Testis (tissue), 5 donors: ENCODE measurements at places on chromosomes 3 and 15.
A peak's percentile ranks its signal among the peaks of the same experiment; 100 is the strongest.

GRCh38 chr3:161069511-161070251 is 35.5 kb downstream of the B3GALNT1 start:
- no peaks in the 10 kb centered on the region for H3K36me3 ChIP-seq
- no peak overlapping the region for H3K27ac ChIP-seq

DNA sequence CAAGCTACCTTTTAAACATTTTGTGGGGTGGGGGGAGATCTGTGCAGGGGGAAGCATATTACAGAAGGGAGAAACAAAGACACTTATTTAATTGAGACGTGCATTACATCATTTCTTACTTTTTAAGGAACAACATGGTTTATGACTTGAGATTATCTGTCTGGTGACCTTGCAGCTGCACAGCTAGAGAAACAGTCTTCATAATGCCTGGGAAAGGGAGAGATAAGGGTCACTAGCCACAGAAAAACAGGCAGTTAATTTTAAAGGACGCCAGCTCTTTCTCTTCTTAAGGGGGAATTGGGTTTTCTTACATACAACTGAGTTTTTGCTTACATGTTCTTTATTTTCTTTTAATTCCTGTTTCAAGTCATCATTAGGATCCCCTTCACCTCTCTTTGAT is 147.9 kb downstream of the SST start:
- H3K27me3 ChIP-seq, result no peaks in the 10 kb centered on the region
- peaks cover 9% of the 10 kb centered on the region for H3K4me1 ChIP-seq
- H3K4me3 ChIP-seq, result no peak overlapping the region
- no peaks in the 10 kb centered on the region for H3K36me3 ChIP-seq

- H3K4me1 ChIP-seq, result peaks cover 21% of the 10 kb centered on the region
- H3K4me3 ChIP-seq, result no peak overlapping the region
- no peaks in the 10 kb centered on the region for H3K36me3 ChIP-seq
- H3K27ac ChIP-seq, result no peak overlapping the region
Measured at GRCh38 chr15:25805031-25805430, 58.1 kb downstream of the ATP10A start.

DNA sequence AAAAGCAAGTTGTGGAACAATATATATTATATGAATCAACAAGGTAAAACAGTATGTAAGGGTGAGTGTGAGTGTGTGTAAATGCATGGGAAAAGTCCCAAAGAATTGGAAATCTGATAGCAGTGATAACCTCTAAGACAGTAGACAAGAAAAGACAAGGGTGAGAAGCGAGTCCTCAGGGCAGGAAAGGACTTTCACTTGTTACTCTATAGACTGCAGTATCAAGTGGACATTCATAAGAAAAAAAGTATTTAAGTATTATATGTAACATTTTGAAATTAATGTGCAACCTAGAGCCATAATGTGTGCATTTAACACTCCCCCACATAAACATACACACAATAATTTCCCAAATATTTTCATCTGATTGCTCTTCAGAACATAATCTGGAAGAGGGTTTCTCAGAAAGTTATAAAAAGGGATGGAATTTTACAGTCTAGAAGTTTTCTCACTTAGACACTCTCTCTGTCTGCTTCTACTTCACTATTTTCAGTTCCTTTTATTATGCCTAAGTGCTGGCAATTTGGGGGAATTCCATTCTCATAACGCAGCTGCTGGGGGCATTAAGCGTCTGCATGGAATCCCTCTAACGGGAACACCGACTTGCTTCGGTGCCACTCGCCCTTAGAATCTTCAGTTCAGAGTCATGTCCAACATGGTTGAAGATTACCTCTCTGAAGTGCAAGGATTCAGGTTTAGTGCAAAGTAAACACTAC is 50.0 kb upstream of the CDIN1 start:
- H3K27ac ChIP-seq, result no peak overlapping the region
- H3K4me1 ChIP-seq, result no peaks in the 10 kb centered on the region
- DNase-seq, result no peak
- H3K27me3 ChIP-seq, result no peaks in the 10 kb centered on the region
- no peak overlapping the region for H3K4me3 ChIP-seq

DNA sequence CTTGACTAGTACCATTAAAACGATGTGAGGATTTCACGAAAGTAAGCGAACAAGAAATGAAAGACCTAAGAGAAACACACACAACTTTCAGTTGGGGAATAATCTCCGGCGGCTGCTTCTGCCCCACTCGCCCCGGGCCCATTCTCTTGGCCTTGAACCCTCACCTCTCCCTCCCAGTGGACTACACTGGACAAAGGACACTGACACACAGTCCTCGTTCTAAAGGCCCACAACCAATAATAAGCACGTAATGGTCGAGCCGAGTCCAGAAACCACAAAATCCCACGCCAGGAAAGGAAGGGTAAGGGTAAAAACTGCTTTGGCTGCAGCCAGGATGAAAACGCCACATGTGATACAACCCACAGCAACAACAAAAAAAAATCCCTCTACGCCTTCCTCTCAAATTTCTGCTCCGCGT is 469 bp downstream of the ZNF770 start:
- H3K27ac ChIP-seq, result peak overlapping the region; percentile 96
- no peaks in the 10 kb centered on the region for H3K27me3 ChIP-seq
- no peaks in the 10 kb centered on the region for H3K36me3 ChIP-seq
- DNase-seq, result peak; percentile 34
- H3K4me3 ChIP-seq, result peak overlapping the region; percentile 93

DNA sequence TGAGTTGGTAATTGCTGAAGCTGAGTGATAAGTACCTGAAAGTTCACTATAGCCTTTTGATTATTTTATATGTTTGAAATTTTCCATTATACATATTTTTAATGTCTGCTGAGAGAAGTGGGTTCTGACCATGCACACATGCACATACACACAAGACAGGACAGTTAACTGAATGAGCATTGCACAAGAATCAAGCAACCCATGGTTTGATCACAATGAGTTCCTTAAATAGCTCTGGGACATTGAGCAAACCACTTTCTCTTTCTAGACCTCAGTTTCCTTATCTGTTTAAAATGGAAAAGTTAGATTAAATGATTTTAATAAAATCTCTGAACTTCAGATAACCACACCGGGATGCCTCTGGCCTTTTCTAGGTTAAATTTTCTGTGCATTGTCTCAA is 26.7 kb downstream of the SNTN start:
- H3K27ac ChIP-seq, result no peak overlapping the region
- H3K4me3 ChIP-seq, result no peak overlapping the region
- H3K36me3 ChIP-seq, result no peaks in the 10 kb centered on the region
- no peaks in the 10 kb centered on the region for H3K27me3 ChIP-seq
- H3K4me1 ChIP-seq, result no peaks in the 10 kb centered on the region

- H3K36me3 ChIP-seq, result no peaks in the 10 kb centered on the region
- no peak for DNase-seq
- H3K4me1 ChIP-seq, result peaks cover 21% of the 10 kb centered on the region
- no peak overlapping the region for H3K4me3 ChIP-seq
- no peak overlapping the region for H3K27ac ChIP-seq
- no peaks in the 10 kb centered on the region for H3K27me3 ChIP-seq
Measured at GRCh38 chr3:141740349-141740748, 2.3 kb downstream of the RNF7 start.

- no peaks in the 10 kb centered on the region for H3K27me3 ChIP-seq
- H3K27ac ChIP-seq, result no peak overlapping the region
- no peak overlapping the region for H3K4me3 ChIP-seq
- no peaks in the 10 kb centered on the region for H3K4me1 ChIP-seq
- no peaks in the 10 kb centered on the region for H3K36me3 ChIP-seq
- DNase-seq, result no peak
Measured at GRCh38 chr15:52104532-52105004, 8.0 kb downstream of the BCL2L10 start.

GRCh38 chr3:71066849-71067261 is 516.7 kb downstream of the FOXP1 start:
- H3K36me3 ChIP-seq, result no peaks in the 10 kb centered on the region
- peaks cover 7% of the 10 kb centered on the region for H3K4me1 ChIP-seq

- H3K27me3 ChIP-seq, result no peaks in the 10 kb centered on the region
- H3K4me1 ChIP-seq, result peaks cover 4% of the 10 kb centered on the region
- no peak overlapping the region for H3K27ac ChIP-seq
- H3K4me3 ChIP-seq, result no peak overlapping the region
Measured at GRCh38 chr3:58222161-58222724, 11.5 kb upstream of the DNASE1L3 start.

- H3K36me3 ChIP-seq, result no peaks in the 10 kb centered on the region
- peak overlapping the region; percentile 55 for H3K27ac ChIP-seq
- H3K27me3 ChIP-seq, result no peaks in the 10 kb centered on the region
- no peak overlapping the region for H3K4me3 ChIP-seq
Measured at GRCh38 chr15:82571722-82572222, 31.5 kb upstream of the RPS17 start.
